Activated CD4-positive, alpha-beta T cell treated with anti-CD3 and anti-CD28 coated beads for 36 hours (primary cell): ENCODE measurements at places on chromosomes 1 and 21.

GRCh38 chr1:30919025-30919881, 10.7 kb upstream of the SDC3 start:
- no peak for DNase-seq

GRCh38 chr1:114003431-114003830, 24.2 kb downstream of the OLFML3 start:
- DNase-seq, result no peak

GRCh38 chr1:12249181-12249580, 19.4 kb downstream of the VPS13D start:
- no peak for DNase-seq

GRCh38 chr1:78681265-78681664, 31.6 kb downstream of the IFI44 start:
- DNase-seq, result no peak

- DNase-seq, result no peak
Observed at GRCh38 chr1:149967646-149968045, 31.0 kb upstream of the MTMR11 start.

- no peak for DNase-seq
Observed at GRCh38 chr1:98920441-98921110, 84.1 kb downstream of the PLPPR5 start.

GRCh38 chr1:161838885-161839284, 72.8 kb downstream of the ATF6 start:
- DNase-seq, result no peak

DNA sequence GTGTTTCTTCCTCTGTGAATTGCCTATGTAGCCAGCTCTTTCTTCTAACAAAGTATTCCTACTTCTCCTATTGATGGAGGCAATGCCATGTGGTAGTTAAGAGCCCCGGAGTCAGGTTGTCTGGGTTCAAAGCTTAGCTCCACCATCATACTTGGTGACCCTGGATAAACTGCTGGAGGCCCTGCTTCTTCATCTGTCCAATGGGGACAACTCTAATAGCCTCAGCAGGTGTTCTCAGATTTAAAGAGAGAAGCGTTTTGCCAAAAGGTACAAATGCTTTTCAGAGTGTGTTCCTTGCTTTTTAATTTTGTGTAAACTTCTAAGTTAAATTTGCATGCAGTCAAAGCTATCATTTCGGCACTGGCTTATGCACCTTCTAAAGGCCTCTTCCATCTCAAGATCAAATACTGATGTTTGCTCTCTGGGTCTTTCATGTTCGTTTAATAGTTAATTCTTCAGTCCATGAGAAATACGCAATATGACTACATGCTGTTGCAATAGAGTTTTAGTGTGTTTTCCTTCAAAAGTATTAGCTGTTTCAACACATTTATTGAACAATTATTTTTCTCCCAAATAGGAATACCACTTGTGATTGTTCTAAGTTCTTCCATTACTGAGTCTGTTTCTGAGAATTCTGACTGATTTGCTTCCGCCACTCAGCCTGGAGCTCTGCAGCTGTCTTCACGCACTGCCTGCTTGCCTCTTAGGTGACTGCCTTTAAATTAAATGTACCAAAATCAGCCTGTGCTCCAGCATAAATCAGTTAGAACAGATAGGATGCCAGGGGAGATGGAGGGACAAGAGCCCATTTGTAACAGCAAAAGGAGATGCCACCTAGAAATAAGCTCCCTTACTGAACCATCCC, 75.6 kb downstream of the CAPZB start:
- DNase-seq, result no peak

GRCh38 chr1:27192039-27192529, 37.2 kb upstream of the SLC9A1 start:
- no peak for DNase-seq

- DNase-seq, result no peak
Observed at GRCh38 chr1:220451532-220451931, 76.4 kb upstream of the MARK1 start.

- no peak for DNase-seq
Observed at GRCh38 chr1:185907246-185907645, 173.1 kb downstream of the HMCN1 start.

DNA sequence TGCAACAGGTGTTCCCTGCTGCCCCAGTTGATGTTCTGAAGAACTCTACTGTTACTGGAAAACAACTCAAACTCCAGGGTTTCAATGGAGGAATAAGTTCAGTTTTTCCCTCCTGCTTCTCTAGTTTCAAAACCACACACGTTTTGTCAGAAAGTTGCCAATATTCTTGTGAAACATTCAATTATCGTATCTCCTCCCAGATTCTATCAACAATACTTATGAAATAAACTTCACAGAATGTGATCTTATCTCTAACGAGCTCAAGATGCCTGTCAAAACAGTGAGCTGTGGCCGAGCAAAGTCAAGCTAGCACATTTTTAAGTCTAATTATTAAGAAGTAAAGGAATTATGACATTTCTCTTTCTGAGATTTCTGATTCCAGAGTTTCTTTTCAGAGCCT, 4.7 kb downstream of the OR2B11 start:
- DNase-seq, result no peak

- DNase-seq, result no peak
Observed at GRCh38 chr1:110170766-110171733, 20.8 kb downstream of the SLC6A17 start.

DNA sequence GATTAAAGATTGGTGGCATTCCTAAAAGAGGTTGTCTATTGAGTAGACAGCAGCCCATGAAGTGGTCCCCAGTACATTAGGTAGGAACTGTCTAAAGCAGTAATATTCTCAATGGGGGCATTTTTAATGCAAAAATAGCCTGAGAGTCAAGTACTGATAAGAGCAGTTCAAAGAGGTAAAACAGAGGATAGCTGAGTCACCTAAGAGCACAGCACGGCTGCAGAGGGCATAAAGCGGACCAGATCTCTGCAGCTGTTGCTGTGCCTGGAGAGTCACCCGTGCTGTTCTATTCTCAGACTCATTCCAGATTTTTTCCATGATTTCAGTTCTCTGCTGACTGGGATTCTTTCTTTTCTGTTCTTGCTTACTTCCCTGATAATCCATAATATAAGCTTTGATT, 313.2 kb downstream of the OLFM3 start:
- no peak for DNase-seq

DNA sequence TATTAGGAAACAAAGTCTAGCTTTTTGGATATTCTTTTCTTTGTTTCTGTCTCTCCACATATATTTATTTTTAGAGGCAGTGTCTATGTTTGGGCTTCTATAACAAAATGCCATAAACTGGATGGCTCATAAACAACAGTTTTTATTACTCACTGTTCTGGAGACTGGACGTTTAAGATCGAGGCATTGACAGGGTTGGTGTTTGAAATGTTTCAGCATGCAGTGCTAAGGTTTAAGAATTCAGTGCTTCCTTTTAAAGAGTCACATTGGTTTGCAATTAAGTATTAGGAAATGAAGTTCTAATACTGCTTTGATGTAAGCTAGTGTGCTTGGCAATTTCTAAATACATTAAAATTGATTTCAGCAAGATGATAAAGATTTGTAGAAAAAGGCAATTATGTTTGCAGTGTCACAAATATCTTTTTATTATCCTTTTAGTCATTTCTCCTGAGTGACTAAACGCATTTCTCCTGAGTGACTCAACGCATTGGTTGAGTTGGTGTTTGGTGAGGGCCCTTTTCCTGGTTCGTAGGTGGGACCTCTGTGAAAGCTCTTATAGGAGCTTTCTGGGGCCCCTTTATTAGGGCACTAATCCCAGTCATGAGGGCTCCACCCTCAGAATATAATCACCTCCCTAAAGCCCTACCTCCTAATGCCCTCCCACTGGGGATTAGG, 317.0 kb downstream of the USP25 start:
- no peak for DNase-seq

- DNase-seq, result no peak
Observed at GRCh38 chr1:213094446-213094845, 43.4 kb downstream of the RPS6KC1 start.

DNA sequence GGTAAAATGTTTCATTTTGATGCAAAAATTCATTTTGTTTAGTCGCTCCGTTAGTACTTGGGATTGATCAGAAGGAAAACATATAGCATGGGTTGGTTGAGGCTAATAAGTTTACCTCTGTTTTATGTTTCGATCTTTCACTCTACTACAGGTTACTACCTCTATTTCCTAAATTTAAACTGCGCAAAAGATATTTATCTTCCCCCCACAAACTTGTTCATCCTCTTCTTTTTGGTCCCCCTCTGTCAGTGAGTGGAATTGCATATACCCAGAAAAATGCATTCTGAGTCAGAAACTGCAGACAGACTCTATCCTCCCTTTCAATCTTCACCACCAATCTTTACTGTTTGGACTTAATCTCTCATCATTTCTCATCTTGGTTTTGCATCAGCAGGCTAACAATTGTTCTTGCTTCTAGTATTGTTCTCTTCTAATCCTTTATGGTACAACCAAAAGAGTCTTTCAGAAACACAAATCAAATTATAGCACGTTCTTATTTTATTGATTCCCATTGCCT, 316.0 kb upstream of the ADGRL4 start:
- no peak for DNase-seq

GRCh38 chr1:88680471-88680870, 3.6 kb upstream of the PKN2 start:
- DNase-seq, result no peak

- DNase-seq, result no peak
Observed at GRCh38 chr1:218942431-218942830, 231.2 kb upstream of the LYPLAL1 start.

GRCh38 chr1:23593556-23594148, 34.4 kb upstream of the ID3 start:
- DNase-seq, result peak; percentile 55

- no peak for DNase-seq
Observed at GRCh38 chr1:102942324-102942723, 166.0 kb downstream of the COL11A1 start.

DNA sequence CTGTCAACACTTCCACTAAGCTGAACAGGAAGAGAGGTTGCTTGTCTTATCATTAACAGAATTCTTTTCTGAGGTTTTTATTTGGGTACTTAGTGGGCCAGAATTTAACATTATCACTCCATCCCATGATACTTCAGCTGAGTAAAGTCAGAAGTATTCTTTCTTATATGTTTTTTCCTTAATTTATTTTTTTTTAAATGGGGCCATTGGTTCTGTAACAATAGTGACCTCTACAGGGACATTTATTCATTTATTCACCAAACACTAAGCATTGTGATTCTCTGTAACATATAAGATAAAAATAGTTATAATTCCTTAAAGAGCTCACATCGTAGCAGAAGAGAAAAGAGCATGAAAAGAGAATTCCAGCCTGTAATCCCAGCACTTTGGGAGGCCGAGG, 9.8 kb downstream of the GREM2 start:
- DNase-seq, result no peak
